ENCODE measurements at places on chromosomes 7 and 10. TPM values are rescaled to one million over a fixed set of nuclear protein-coding genes. Genes with fewer than 3 reads are reported as not detected.

RNF32 gene
- total RNA-seq = 1.4 TPM

AKR1B1 gene
- total RNA-seq = 202 TPM

DNA sequence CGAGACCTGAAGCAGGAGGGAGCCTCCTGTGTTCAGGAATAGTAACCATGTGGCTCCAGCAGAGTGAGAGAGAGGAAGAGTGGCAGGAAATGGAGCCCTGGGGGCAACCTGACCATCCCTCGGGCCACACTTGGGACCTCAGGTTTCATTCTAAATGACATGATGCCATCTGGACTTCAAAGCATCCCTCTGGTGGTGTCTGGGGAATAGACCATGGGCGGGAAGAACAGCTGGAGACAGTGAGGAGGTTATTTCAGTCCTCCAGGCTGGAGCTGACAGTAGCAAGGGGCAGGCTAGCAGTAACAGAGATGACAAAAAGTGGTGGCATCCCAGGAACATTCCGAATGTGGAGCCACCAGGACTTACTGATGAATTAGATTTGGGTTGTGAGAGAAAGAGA lies 44.8 kb downstream of the AKR1B1 start:
- H3K27ac ChIP-seq = no peak overlapping the region
- H3K36me3 ChIP-seq = peaks cover 3% of the 10 kb centered on the region
- H3K4me1 ChIP-seq = no peaks in the 10 kb centered on the region

LIPF gene
- not detected for total RNA-seq

ASCC1 gene
- total RNA-seq = 35.6 TPM

DNA sequence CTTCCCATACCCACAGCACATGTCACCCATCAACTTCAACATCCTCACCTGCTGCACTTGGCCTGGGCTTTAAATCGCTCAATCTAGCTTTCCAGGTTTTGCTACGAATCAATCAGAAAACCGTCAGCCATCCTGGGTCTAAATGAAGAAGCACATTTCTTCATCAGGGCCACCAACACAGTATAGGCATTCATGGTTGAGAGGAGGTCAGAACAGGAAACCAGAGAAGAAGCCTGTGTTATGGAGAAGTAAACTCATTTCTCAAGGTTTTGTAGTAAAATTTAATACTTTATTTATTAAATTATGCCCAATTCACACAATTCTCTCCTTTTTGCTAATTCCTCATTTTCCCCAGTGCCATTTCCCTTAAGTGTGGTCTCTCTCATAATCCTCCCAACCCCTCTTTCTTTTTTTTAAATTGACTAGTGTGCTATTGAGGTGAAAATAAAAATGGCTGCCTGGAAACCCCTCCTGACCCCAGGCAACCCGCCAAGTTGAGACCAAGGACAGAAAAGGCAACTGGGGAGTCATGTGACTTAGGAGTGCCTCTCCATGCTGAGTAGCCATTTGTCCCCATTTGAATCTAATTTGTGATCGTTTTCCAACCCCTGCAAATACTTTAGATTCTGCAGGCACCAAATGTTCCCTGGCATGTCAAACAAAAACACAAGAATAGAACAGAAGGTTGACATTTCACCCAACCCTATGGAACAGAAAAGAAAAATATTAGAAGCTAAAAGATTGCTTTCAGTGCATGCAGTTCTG lies 181.1 kb upstream of the NAMPT start:
- no peaks in the 10 kb centered on the region for H3K36me3 ChIP-seq
- H3K4me3 ChIP-seq = no peak overlapping the region
- H3K4me1 ChIP-seq = no peaks in the 10 kb centered on the region
- H3K27ac ChIP-seq = no peak overlapping the region
- no peak for DNase-seq

DNA sequence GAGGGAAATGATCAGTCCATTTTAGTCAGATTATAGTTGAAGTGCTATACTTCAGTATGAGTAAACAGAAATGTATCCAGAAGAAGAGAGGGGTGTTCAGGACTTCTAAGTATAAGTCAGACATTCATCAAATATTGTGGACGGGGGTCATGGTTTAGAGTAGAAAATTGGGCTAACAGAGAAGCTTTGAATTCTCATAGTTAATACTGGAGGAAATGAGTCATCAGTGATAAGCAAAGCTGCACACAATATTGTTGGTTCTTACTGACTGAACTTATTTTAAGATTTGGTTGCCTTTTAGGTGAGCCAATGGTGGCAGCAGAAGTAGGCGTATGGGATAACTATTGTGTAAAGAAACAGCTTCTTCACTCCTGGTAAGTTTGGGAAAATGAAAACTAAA lies 1.7 kb upstream of the SUMF2 start:
- H3K4me3 ChIP-seq = peak overlapping the region; percentile 45
- no peaks in the 10 kb centered on the region for H3K27me3 ChIP-seq
- DNase-seq = no peak
- H3K36me3 ChIP-seq = peaks cover 20% of the 10 kb centered on the region
- peaks cover 26% of the 10 kb centered on the region for H3K4me1 ChIP-seq

- H3K36me3 ChIP-seq = no peaks in the 10 kb centered on the region
- H3K27me3 ChIP-seq = peaks cover 3% of the 10 kb centered on the region
- H3K27ac ChIP-seq = no peak overlapping the region
- H3K4me1 ChIP-seq = peaks cover 25% of the 10 kb centered on the region
Measured at GRCh38 chr10:28793482-28793881, 116.2 kb downstream of the BAMBI start.

CREB5 gene
- total RNA-seq = 6.9 TPM

- H3K27ac ChIP-seq = no peak overlapping the region
- H3K36me3 ChIP-seq = peaks cover 10% of the 10 kb centered on the region
- H3K27me3 ChIP-seq = no peaks in the 10 kb centered on the region
- H3K4me3 ChIP-seq = no peak overlapping the region
- DNase-seq = no peak
Measured at GRCh38 chr10:84432891-84433290, 104.5 kb downstream of the CCSER2 start.

DNA sequence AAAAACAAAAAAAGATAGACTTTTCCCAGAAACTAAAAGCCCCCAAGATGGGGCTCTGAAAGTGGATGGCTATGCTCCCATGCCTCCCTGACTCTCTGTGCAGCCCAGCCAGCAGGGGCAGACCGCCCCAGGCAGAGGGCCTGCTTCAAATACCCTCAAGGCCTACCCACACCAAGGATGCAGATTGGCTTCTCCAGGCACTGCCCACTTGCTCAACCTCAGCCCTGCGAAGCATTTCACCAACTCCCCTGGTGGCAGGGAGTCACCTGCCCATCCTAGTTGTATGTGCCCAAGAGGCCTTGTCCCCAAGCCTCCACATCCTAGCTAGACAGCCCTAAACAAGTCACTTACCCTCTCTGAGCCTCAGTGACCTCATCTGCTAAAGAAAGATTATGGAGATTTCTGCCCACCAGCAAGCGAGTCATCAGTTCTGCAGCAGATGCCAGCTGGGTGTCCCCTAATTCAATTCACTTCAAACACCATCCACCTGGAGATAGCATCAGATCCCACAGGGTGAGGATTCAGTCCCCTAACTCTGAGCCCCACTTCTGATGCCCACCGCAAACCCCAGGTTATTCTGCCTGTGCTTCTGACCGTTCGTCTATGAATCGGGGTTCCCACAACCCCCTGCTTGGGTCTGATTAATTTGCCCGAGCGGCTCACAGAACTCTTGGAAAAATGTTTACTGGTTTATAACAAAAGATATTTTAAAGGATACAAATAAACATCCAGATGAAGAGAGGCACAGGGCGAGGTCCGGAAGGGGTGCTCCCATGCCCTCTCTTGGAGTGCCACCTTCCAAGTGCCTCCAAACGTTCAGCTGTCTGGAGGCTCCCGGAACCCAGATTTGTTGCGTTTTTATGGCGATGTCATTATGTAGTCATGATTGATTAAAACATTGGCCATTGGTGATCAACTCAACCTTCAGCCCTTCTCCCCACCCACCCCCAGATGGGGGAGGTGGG lies 18.6 kb upstream of the ZMIZ1 start:
- H3K27ac ChIP-seq = peak overlapping the region; percentile 19
- H3K4me1 ChIP-seq = peaks cover 24% of the 10 kb centered on the region
- no peaks in the 10 kb centered on the region for H3K36me3 ChIP-seq
- no peak for DNase-seq

DNA sequence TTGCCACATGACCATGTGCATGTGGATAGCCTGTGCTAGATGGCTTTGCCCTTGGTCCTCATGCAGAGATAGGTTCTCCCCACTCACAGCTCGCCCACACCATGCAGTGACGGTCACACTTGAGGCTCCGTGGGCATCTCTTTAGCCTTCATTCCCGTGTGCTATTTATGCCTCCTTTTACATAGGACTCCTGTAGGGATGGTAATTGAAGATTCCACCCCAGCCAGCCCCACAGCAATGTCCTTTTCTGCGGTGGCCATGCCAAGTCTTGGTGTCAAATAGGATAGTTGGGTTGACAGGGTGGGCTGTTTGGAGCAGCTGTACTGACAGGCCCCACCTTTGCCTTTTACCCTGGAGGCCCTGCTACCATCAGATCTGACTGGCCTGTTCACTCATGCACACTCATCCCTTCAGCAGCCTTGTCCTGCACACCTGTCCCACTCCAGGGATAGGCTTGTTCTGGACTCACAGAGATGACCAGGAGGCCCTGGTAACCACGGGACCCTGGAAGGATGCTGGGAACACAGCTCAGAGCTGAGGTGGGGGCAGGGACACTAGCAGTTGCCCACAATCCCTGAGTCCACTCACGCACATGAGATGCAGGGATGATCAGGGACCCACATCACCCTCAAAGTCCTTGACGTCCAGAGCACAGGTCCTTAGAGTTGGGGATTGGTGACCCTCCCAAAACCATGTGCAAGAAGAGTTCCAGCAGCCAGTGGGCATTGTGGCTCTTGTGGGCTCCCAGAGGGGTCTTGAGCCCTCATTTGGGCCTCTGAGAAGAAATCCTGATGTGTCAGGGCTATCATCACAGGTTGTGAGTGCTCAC lies 71.2 kb downstream of the ADCY1 start:
- no peak for DNase-seq
- H3K27me3 ChIP-seq = no peaks in the 10 kb centered on the region
- H3K4me3 ChIP-seq = no peak overlapping the region
- H3K4me1 ChIP-seq = peaks cover 3% of the 10 kb centered on the region

DNA sequence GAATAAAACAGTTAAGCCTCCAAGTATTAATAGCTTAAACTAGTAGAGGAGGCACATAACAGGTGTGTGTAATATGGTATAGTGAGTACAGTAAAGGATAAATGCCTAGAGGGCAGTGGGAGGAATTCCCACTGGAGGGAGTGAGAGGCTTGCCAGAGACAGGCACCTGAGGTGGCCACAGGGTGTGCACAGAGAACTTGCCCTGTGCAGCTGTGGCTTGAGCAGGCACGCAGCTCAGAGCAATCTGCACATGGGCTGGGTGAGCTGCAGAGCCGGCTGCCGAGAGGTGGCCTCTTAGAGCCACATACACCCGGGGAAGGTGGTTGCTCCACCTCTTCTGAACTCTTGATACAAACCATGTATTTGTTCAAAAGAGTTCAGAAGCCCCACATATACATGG lies 237.1 kb downstream of the COBL start:
- no peak for DNase-seq
- no peaks in the 10 kb centered on the region for H3K36me3 ChIP-seq
- H3K4me3 ChIP-seq = no peak overlapping the region
- peaks cover 16% of the 10 kb centered on the region for H3K4me1 ChIP-seq
- H3K27me3 ChIP-seq = peaks cover 2% of the 10 kb centered on the region
- H3K27ac ChIP-seq = no peak overlapping the region

GRCh38 chr10:43944381-43945093 lies 295.9 kb upstream of the ZNF32 start:
- peaks cover 22% of the 10 kb centered on the region for H3K4me1 ChIP-seq
- H3K27me3 ChIP-seq = peaks cover 5% of the 10 kb centered on the region
- H3K27ac ChIP-seq = no peak overlapping the region
- H3K36me3 ChIP-seq = no peaks in the 10 kb centered on the region
- no peak overlapping the region for H3K4me3 ChIP-seq

- H3K4me1 ChIP-seq = no peaks in the 10 kb centered on the region
- H3K27ac ChIP-seq = no peak overlapping the region
- DNase-seq = no peak
- H3K4me3 ChIP-seq = no peak overlapping the region
Measured at GRCh38 chr10:125848371-125848770, 25.0 kb downstream of the BCCIP start.

GRCh38 chr10:110067960-110068770 lies 60.4 kb downstream of the ADD3 start:
- H3K36me3 ChIP-seq = no peaks in the 10 kb centered on the region
- H3K4me1 ChIP-seq = peaks cover 23% of the 10 kb centered on the region
- peak overlapping the region; percentile 8 for H3K27ac ChIP-seq
- no peak overlapping the region for H3K4me3 ChIP-seq
- H3K27me3 ChIP-seq = no peaks in the 10 kb centered on the region

DNA sequence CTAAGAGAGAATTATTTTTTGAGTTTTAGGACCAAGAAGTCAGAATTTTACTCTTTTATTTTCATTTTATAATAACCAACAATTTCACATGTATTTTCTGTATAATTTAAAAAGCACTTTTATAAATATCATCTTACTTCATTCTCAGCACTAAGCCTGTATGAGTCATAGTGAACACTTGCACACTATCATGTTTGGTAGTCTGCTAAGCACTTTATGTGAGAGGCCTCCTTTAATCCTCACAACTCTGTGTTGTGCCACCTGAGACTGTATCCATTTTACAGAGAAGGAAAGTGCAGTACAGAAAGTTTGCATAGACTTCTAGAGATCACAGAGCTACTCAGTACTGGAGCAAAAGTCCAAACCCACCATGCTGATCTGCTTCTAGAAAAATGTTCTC lies 939.6 kb downstream of the NRG3 start:
- no peak overlapping the region for H3K4me3 ChIP-seq
- no peak for DNase-seq
- H3K27me3 ChIP-seq = no peaks in the 10 kb centered on the region
- no peak overlapping the region for H3K27ac ChIP-seq
- H3K4me1 ChIP-seq = peaks cover 23% of the 10 kb centered on the region

DNA sequence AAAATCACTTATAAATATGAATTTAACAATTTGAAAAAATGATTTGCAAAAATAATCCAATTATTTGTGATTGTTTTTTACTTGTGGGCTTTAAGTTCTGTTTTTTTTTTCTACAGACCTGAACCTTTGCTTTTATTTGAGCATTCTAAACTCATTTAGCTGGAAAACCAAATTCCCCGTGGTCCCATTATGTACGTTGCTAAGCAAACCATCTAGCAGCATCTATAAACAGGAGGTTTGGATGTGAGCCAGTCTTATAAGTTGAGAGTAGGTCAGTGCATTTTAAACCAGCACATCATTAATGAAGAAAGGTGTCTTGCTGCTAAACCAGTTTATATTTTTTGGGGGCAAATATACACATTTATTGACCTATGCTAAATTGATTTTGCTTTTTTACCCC lies 77.3 kb downstream of the LRRN3 start:
- H3K4me3 ChIP-seq = no peak overlapping the region
- H3K4me1 ChIP-seq = no peaks in the 10 kb centered on the region
- no peak for DNase-seq
- H3K27me3 ChIP-seq = no peaks in the 10 kb centered on the region
- no peaks in the 10 kb centered on the region for H3K36me3 ChIP-seq
- no peak overlapping the region for H3K27ac ChIP-seq

CYP3A7 gene
- total RNA-seq = not detected
